ENCODE measurements at places on chromosomes 4 and X. TPM values are rescaled to one million over a fixed set of nuclear protein-coding genes. Genes with fewer than 3 reads are reported as not detected.

GLRA2 gene
- total RNA-seq = not detected

XAGE1B gene
- not detected for total RNA-seq

CSAG2 gene
- total RNA-seq = not detected

C4orf50 gene
- not detected for total RNA-seq

LONRF3 gene
- total RNA-seq = 13.3 TPM

NEIL3 gene
- 6.9 TPM for total RNA-seq

KDR gene
- total RNA-seq = 145 TPM

MAGEB17 gene
- total RNA-seq = not detected

LRCH2 gene
- total RNA-seq = 4.7 TPM

MAGEC2 gene
- not detected for total RNA-seq

LANCL3 gene
- 0.83 TPM for total RNA-seq

PIR gene
- 92.1 TPM for total RNA-seq

HPF1 gene
- total RNA-seq = 30.3 TPM

C4orf51 gene
- total RNA-seq = not detected

TASL gene
- not detected for total RNA-seq

ARHGAP36 gene
- not detected for total RNA-seq

NXF3 gene
- total RNA-seq = not detected

CWH43 gene
- not detected for total RNA-seq

NLGN4X gene
- not detected for total RNA-seq

SPANXC gene
- total RNA-seq = not detected

RIBC1 gene
- total RNA-seq = 0.42 TPM

DGKK gene
- not detected for total RNA-seq

BEND4 gene
- total RNA-seq = 0.27 TPM

PRSS12 gene
- 0.55 TPM for total RNA-seq

FAM241A gene
- total RNA-seq = 9.1 TPM

NAP1L3 gene
- total RNA-seq = 0.22 TPM

WDFY3 gene
- 113 TPM for total RNA-seq
